ENCODE measurements at places on chromosomes 5 and 9.
A peak's percentile ranks its signal among the peaks of the same experiment; 100 is the strongest.

DNA sequence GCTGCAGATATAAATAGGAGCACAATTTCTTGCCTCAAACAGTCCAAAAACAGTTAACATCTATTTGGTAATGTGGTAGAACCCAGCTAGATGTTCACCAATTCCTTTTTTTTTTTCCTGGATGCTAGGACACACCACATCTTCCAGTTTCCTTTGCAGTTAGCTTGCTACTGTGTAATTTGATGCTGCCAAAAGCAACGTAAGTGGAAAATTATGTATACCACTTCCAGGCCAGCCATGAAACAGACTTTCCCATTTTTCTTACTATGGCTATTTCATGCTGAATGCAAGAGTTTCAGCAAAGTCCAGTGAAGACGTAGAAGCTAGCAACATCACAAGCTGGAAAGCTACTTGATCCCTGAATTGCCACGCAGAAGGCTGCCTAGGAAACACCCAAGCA, 667.2 kb downstream of the TLE1 start:
- DNase-seq: no peak

DNA sequence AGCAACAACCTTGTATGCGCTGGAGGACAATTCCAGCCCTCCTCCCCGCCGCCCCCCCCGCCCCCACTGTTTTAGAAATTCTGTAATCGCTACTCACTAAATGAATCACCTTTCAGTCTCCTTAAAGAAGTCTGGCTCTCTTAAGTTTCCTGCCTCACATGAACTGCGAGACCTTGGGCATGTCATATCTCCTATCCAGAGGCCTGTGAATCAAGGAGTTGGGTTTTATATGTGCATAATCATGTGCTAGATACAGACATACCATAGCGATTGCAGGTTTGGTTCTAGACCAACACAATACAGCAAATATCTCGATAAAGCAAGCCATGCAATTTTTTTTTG, 337 bp upstream of the DMAC1 start:
- no peak for DNase-seq

- DNase-seq: no peak
Observed at GRCh38 chr9:76835571-76836283, 70.2 kb downstream of the PRUNE2 start.

GRCh38 chr9:26311463-26311995, 581.1 kb downstream of the CAAP1 start:
- no peak for DNase-seq

DNA sequence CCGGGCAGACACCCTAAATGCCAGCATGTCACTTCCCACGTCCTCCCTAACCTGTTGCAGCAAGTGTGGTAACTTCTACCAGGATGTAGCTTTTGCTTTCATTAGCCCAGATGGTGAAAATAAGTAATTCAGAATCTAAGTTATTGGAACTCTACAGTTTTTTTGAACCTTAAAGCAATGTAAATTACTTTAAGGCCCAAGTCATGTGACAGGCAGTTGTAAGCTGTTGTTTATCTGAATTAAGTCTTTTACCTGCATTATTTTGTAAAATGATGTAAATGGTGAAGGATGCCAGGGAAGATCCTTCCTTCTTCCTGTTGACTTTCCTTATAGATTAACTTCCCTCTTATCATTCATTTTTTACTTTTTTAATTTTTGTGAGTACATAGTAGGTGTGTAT, 670.2 kb downstream of the SEMA5A start:
- no peak for DNase-seq

DNA sequence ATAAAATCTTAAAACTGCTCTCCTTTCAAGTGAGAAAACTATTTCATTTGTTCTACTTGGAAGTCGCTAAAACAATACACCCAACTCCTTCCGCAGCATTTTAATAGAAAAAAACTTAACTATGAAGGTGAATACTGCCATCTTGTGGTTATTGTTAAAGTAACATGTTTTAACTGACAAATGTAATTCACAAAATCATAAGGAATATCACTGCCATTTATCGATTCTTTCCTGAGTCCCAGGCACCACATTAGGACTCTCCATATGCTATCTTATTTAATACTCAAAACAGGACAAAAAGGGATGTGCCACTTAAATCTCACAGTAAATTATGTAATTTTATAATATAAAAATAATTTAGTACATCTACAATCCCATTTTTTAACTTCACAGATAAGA, 130.5 kb upstream of the ITGA1 start:
- no peak for DNase-seq

- DNase-seq: no peak
Observed at GRCh38 chr5:72109625-72110024, 2.4 kb downstream of the MAP1B start.

GRCh38 chr5:126450346-126450745, 27.1 kb downstream of the GRAMD2B start:
- DNase-seq: no peak

GRCh38 chr9:131608493-131609037, 63.2 kb downstream of the PRRT1B start:
- DNase-seq: no peak

DNA sequence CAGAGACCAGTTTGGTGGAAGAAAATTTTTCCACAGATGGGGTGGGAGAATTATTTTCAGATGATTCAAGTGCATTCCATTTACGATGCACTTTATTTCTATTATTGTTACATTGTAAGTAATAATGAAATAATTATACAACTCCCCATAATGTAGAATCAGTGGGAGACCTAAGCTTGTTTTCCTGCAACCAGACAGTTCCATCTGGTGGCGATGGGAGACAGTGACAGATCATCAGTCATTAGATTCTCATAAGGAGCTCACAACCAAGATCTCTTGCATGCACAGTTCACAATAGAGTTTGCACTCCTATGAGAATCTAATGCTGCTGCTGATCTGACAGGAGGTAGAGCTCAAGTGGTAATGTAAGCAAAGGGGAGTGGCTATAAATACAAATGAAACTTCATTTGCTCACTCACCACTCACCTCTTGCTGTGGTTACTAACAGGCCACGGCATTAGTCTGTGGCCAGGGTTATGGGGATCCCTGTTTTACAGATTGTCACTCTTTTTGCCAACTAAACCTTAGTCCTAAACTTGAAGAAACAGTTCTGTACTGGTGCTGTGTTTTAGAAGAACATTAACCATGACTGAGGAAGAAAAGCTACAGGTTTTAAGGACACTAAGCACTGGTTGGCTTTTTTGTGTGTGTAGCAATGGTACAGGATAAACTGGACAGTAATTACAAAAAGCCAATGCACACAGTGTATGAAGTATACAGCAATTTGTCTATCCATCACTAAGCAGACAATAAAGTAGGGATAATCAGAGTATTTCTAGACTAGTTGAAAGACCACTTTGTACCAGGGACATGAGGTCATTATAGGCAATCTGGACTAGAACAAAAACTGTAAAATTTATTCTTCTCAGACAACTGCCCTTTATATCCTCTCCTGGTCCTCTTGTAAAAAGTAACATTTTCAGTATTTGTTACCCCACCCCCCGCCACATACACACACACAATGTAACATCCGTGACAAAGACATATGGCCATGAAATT, 9.9 kb downstream of the TMEM232 start:
- no peak for DNase-seq

GRCh38 chr5:56543441-56544388, 271.6 kb upstream of the MAP3K1 start:
- DNase-seq: no peak

DNA sequence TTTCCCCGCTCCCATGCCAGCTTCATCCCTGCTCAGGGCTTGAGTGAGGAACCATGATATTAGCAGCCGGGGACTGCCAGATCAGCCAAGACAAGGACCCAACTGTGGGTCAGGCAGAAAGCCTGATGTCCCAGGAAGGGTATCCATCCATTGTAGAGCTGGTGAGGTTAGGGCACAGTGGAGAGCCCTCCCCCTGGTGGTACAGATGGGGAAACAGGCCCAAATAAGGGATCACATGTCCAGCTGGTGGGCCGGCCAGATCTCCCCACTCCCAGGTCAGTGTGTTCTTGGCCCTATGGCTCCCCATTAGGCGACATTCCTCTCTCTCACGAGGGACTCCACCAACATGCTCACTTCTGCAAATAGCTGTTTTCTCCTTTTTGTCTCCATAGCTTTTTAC, 9.0 kb downstream of the CDX1 start:
- no peak for DNase-seq

DNA sequence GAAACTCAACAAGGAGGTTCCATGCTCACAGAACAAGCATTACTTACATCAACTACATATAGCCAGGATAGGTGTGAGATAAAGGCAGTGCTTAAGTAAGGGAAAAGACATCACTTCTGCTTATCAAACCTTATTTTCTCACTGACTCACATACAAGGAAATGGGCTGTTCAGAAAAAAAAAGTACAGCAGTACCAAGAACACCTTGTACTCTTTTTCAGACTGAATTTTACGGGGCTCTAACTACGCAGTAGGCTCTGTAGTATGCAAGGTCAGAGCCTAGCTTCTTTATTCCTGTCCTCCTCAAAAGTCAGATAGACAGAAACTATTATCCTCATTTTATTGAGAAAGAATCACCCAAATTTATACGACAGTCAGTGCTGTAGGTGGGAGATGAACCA, 5.8 kb downstream of the PSMB7 start:
- no peak for DNase-seq

DNA sequence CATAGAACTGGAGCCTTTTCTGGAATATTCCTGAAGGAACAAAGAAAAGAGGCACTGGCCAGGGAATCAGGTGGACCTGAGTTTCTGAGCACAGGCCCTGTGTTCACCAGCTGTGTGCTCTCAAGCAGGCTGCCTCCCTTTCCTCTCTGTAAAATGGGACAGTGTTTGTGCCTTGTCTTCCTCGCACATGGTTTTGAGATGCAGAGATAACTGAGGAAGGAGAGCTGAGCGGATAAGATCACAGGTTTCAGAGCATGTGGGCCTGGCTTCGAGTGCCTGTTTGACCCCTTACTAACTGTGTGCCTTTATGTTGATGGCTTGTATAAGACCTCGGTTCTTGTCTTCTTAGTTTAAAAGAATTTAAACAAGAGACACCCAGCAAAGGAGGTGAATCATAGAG, 46.2 kb upstream of the HAND1 start:
- no peak for DNase-seq

- no peak for DNase-seq
Observed at GRCh38 chr5:140220698-140221064, 45.7 kb downstream of the CYSTM1 start.

DNA sequence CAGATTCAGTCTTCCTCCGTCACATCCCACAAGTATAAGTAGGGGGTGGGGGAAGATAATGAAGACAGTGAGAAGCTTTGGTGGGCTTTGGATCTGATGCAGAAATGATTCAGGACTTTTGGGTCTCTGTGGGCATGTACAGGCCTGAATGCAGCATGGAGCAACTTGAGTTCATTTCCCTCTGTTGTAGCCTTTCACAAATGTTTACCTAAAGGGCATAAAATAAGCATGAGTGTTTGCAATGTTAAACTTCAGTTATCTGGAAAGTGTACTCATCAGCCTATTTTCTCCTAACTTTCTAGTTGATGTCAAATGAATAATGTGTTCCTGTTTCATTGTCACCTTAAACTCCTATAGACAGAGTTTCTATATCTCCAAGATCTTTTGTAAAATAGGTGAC, 39.3 kb downstream of the GARNL3 start:
- DNase-seq: no peak

- no peak for DNase-seq
Observed at GRCh38 chr5:137706841-137707240, 29.0 kb downstream of the KLHL3 start.

- no peak for DNase-seq
Observed at GRCh38 chr5:150589862-150590601, 50.4 kb upstream of the SYNPO start.

- DNase-seq: no peak
Observed at GRCh38 chr5:175712681-175713085, 54.8 kb downstream of the HRH2 start.

- no peak for DNase-seq
Observed at GRCh38 chr5:1168796-1169195, 32.6 kb upstream of the SLC6A19 start.

DNA sequence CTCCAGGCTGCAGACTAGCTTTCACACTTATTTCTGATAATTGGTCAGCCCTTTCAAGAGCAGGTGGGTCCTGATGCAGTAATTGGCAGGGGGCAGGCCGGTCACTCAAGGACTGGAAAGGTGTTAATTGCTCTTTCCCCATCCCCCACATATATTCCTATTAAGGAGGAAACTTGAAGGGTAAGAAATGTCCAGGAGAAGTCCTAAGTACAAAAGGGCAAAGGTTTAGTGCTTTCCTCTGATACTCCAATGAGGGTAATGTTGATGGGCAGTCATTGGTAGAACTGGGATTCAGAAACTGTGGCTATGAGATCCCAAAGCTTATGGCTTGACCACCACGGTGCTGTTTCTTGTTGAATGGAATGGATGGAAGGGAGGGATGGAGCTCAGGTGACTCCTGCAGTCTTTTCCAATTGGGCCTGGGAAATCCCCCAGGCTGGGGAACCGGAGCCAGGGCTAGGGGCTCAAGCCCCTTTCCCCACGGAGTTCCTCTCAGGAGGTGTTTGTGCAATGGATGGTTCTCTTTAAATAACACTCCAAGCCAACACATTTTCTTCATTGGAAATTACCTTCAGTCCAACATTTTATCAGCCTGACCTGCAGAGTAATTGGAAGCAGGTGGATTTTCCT, 103.2 kb upstream of the ALDH1B1 start:
- no peak for DNase-seq

DNA sequence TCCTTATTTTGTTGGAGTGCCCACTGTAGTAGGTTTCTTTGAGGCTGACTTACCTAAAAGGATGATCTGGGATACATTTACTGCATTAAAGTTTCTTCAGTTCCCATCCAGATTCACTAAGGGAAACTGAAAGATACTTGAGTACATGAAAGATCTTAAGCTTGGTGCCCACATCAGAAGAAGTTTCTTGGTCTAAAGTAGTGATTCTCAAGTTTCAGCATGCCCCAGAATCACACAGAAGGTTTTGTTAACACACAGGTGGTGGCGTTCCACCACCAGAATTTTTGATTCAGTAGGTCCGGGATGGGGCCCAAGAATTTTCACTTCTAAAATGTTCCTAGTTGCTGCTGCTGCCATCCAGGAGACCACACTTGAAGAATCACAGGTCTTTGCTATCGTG, 171.0 kb downstream of the ZNF462 start:
- DNase-seq: no peak

GRCh38 chr5:124596595-124597421, 149.6 kb downstream of the ZNF608 start:
- DNase-seq: no peak

- DNase-seq: no peak
Observed at GRCh38 chr5:14440582-14441431, 140.8 kb upstream of the OTULINL start.

DNA sequence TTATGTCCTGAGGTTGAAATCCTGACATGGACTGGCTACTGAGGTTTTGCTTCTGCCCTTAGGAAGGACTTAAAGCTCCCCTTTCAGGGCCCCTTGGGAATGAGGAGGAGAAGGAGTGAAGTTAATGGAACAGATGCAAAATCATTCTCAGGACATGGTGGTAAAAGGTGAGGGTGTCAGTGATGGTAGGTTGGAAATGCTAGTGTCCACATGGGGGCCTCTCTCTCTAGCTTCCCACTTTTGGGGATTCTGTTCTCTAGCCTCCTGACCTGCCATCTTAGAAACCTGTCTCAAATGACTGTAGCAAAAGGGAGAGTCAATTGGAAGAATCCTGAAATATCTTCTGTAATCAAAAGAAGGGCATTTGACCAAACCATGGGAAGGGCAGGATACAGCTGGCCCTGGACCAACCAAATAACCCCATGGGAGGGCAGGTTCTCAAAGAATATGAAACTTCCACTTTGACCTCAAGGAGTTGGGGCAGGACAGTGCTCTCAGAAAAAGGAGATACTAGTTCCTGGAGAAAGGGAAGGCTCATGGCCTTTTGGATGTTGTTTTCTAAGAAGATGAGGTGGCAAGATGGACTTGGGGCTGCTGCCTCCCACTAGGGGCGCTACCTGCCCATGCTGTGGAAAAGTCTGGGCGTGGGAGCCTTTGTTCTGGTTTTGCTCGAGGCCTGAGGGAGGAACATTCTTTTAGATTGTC, 21.2 kb upstream of the MLANA start:
- DNase-seq: peak; percentile 43

Data from activated T-cell treated with anti-CD3 and anti-CD28 coated beads, Interleukin-2, amount 50 U/mL, for 24 hours (primary cell).